ENCODE measurements at places on chromosomes 2 and 18.

DNA sequence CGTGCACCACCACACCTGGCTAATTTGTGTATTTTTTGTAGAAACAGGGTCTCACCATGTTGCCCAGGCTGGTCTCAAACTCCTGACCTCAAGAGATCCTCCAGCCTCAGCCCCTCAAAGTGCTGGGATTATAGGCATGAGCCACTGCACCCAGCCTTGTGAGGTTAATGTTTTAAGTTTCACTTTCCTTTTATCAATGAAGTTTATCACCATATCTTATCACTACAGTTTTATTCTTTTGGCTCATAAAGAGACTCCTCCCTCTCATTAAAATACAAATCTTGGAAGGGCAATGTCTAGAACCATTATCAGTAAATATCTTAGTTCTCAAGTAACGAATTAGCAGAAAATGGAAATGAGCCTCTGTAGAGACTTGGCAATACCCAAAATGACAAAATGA, 173.8 kb downstream of the BCL11A start:
- H3K4me1 ChIP-seq: no peaks in the 10 kb centered on the region
- no peak for DNase-seq
- H3K36me3 ChIP-seq: no peaks in the 10 kb centered on the region
- H3K27me3 ChIP-seq: no peaks in the 10 kb centered on the region
- no peak overlapping the region for H3K27ac ChIP-seq

GRCh38 chr2:235523021-235523420, 29.2 kb downstream of the AGAP1 start:
- DNase-seq: no peak
- H3K4me3 ChIP-seq: no peak overlapping the region
- H3K36me3 ChIP-seq: no peaks in the 10 kb centered on the region
- no peaks in the 10 kb centered on the region for H3K4me1 ChIP-seq
- H3K27me3 ChIP-seq: peaks cover 6% of the 10 kb centered on the region

DNA sequence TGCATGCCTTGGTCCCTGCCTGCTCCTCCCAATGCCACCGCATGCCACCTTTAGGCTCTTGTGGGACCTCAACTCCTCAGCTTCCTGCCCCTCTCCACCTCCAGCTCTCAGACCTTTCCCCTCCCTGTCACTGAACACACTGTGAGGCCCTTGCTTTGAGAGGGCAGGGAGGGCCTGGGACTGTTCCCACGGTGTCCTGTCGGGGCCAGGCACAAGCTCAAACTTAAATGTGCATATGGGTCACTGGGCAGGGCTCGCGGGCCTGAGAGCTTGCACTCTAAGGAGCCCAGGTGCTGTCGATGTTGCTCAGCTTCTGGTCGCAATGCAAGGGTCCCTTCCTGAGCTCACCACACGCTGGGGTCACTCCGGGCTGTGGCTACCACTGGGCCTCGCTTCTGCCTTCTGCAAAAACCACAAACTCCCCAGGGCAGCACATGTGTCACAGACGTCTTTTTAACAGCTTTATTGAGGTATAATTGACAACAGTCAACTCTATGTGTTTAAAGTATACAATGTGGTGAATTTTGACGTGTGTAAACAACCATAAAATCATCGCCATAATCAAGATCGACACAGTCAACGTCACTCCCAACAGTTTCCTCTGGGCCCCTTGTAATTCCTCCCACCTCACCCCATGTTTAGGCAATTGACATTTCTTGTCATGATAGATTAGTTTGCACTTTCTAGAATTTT, 11.9 kb upstream of the B3GNT7 start:
- H3K4me3 ChIP-seq: no peak overlapping the region
- no peak overlapping the region for H3K27ac ChIP-seq
- no peaks in the 10 kb centered on the region for H3K36me3 ChIP-seq
- H3K4me1 ChIP-seq: no peaks in the 10 kb centered on the region

GRCh38 chr18:24263050-24263449, 124.2 kb downstream of the CABYR start:
- H3K27me3 ChIP-seq: peaks cover 7% of the 10 kb centered on the region
- H3K27ac ChIP-seq: no peak overlapping the region
- DNase-seq: no peak
- no peaks in the 10 kb centered on the region for H3K4me1 ChIP-seq

DNA sequence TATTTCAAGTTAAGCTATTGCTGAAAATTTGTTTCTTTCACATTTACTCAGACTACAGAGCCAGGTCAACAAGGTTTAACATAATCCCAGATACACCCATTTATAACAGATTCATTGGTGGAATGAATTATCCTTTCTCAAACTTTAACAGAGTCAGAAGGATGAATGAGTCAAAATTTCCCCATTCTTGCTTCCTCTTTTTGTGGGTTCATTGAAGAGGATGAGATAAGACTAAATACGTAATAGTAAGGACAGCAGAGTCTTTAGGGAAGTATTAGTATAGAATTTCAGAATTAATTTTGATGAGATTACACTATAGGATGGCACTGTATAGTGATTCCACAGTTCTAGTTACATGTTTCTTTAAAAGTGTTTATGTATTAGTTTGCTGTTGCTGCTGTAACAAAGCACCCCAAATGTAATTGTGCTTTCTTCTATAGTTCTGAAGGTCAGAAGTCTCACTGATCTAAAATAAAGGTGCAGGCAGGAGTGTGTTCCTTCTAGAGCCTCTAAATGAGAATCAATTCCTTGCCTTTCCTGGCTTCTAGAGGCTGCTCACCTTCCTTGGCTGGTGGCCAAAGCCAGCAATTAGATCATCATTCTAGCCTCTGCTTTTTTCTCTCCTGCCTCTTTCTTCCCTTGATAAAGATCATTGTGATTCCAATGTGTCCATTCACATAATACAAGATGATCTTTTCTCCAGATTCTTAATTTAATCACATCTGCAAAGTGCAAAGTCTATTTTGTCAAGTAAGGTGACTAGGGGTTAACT, 309.3 kb upstream of the PIK3C3 start:
- H3K27ac ChIP-seq: no peak overlapping the region
- no peak overlapping the region for H3K4me3 ChIP-seq
- no peak for DNase-seq
- no peaks in the 10 kb centered on the region for H3K4me1 ChIP-seq

- no peaks in the 10 kb centered on the region for H3K36me3 ChIP-seq
- H3K4me1 ChIP-seq: no peaks in the 10 kb centered on the region
- no peak overlapping the region for H3K27ac ChIP-seq
- H3K27me3 ChIP-seq: no peaks in the 10 kb centered on the region
- no peak for DNase-seq
These were observed 52.2 kb upstream of the PTPRM start for GRCh38 chr18:7514796-7515440.

DNA sequence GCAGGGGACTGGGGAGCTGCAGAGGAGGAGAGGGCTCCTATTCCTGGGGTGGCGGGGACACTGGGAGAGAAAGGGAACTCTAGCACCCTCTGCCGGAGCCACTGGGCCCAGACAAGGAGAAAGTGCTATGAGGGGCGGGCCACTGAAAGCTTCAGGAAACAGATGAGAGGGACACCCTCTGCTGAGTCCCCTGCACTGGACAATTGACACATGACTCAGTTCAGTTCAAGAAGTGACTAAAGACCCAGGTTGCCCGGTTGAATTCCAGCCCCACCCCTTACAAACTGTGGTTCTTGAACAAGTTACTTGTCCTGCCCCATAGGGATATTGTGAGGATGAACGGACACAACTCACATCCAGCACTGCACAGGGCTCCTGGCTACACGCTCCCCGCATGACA, 5.0 kb downstream of the RUFY4 start:
- no peaks in the 10 kb centered on the region for H3K27me3 ChIP-seq
- no peak overlapping the region for H3K27ac ChIP-seq
- H3K4me3 ChIP-seq: no peak overlapping the region
- no peaks in the 10 kb centered on the region for H3K36me3 ChIP-seq

DNA sequence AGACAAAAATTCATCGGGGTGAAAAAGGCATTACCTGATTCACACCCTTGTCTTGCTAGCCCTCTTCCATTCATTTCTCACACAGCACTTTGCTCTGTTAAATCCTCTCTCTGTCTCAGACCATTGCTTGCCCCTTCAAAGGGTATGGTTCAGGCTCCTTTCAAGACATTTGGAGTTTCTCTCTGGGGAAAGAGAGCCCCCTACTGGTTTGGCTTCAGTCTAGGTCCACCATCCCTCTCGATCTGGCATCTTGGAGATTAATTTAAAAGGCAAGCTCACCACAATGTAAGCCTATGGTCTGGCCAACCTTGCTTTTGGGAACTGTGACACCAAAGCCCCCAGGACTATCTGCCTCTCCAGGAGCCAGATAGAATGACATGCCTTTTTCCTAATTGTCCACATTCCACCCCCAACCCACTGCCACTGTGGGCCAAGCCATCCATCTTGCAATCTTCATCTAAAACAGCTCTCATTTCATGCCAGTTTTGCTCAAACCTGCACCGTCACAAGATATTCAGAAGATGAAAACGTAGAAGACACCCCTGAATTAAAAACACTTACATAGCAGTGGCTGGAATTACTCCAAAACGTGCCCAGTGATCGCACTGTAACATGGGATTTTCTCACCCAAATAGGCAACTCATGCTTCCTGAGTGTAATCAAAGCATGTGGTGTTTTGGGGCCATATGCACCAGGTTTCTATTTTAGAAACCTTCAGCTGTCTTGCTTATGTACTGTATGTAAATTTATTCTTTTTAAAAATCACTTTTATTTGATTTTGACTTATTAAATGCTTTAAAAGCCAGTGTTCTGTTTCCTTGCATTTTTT, 93.9 kb downstream of the FARSB start:
- no peak overlapping the region for H3K27ac ChIP-seq
- no peaks in the 10 kb centered on the region for H3K4me1 ChIP-seq
- H3K27me3 ChIP-seq: no peaks in the 10 kb centered on the region
- no peak overlapping the region for H3K4me3 ChIP-seq

- no peak overlapping the region for H3K27ac ChIP-seq
- H3K4me1 ChIP-seq: no peaks in the 10 kb centered on the region
- no peaks in the 10 kb centered on the region for H3K36me3 ChIP-seq
- H3K4me3 ChIP-seq: no peak overlapping the region
These were observed 205.4 kb downstream of the PPP1R1C start for GRCh38 chr2:182191061-182191460.

DNA sequence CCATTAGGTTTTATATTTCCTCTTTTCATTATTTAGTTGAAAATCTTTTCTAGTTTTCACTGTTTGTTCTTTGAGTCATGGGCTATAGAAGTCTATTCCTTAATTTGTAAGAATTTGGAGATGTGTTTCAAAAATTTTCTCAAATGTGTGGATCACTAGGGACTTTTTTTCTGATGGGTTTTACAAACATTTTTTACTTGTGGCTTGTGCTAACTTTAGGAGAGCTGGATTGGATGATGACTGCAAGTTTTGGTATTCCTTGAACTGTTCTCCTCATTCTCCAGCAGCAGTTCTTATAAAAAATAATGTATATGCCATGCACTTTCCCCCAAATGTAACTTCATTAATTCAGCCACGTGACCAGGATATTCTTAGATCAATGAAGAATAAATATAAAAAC, 94.7 kb upstream of the CWC22 start:
- H3K4me1 ChIP-seq: no peaks in the 10 kb centered on the region
- no peak for DNase-seq
- H3K27ac ChIP-seq: no peak overlapping the region

DNA sequence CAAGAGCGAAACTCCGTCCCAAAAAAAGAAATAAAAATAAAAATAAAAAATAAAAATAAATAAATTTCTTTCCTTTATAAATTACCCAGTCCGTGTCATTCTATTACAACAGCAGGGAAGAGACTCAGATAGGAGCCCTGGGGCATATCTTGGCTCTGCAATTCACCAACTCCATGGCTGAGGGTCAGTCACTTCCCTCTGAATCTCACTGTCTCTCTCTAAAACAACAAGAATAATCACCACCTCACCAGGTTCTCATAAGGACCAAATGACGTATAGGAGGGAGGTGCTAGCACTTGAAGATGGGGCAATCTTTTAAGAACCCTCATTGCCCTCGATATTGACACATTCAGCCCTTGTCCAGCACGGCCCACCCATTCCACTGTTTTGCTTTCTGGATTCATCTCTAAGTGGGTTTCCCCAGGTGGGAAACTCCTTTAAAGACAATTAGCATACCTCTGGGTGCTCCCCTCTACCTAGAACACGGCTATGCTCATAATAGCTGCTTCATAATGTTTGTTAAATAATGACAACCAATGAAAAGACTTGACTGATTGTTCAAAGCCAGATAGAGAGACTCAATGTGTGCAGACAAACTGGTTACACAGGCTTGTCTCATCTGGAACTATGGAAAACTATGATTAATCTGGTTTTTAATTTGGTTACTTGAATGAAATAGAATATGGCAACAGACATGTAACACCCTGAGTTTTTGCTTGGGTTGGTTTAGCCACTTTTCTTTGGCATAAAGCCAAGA, 15.1 kb downstream of the MYCN start:
- no peak overlapping the region for H3K27ac ChIP-seq
- no peaks in the 10 kb centered on the region for H3K36me3 ChIP-seq
- H3K27me3 ChIP-seq: no peaks in the 10 kb centered on the region
- no peak for DNase-seq

DNA sequence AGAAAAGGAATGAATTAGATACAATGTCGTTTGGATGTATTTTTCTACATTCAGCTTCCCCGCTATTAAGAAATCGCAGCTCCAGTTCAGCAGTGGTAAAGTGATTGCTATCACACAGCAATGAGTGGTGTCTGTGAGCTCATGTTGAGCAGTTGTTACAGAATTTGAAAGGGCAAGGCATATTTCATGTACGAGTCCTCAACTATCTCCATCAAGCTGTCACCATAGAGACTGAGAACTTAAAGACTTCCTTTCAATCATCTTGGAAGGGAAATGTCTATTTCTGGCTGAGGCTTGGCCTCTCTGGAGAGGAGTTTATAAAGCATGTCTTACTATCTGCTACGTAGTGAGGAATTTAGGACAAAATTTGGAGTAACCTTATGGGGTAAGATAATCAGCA, 24.4 kb upstream of the FAM117B start:
- H3K4me3 ChIP-seq: no peak overlapping the region
- DNase-seq: no peak
- no peaks in the 10 kb centered on the region for H3K36me3 ChIP-seq
- H3K27ac ChIP-seq: no peak overlapping the region
- no peaks in the 10 kb centered on the region for H3K27me3 ChIP-seq
- H3K4me1 ChIP-seq: no peaks in the 10 kb centered on the region

- H3K4me3 ChIP-seq: no peak overlapping the region
- H3K4me1 ChIP-seq: no peaks in the 10 kb centered on the region
- no peaks in the 10 kb centered on the region for H3K27me3 ChIP-seq
- no peaks in the 10 kb centered on the region for H3K36me3 ChIP-seq
- H3K27ac ChIP-seq: no peak overlapping the region
These were observed 1364.8 kb downstream of the DPP10 start for GRCh38 chr2:115807276-115807675.

Data from DND-41 (cell line).